Left ventricle myocardium superior (tissue), 1 donor: ENCODE measurements at places on chromosomes 4 and X.

GRCh38 chr4:47667552-47667951 is 170.3 kb downstream of the CORIN start:
- no peak for DNase-seq

GRCh38 chr4:150323406-150324325 is 245.4 kb downstream of the DCLK2 start:
- no peak for DNase-seq

DNA sequence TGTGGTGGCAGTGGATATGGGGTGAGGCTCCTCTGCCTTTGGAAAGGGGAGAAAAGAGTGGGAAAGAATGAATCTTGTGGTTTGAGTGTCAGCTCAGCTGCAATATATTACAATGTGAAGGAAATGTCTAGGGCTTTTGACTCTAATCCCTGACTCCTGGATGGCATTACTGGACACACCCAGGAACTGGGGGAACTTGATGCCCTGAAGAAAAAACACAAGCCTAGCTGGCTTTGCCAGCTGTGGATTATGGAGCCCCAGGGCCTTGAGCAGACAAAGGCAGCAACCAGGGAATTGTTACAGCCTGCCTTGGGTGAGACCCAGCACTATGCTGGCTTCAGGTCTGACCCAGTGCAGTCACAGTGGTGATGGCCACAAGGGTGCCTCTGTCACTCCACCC is 57.1 kb upstream of the CYSLTR1 start:
- no peak for DNase-seq

DNA sequence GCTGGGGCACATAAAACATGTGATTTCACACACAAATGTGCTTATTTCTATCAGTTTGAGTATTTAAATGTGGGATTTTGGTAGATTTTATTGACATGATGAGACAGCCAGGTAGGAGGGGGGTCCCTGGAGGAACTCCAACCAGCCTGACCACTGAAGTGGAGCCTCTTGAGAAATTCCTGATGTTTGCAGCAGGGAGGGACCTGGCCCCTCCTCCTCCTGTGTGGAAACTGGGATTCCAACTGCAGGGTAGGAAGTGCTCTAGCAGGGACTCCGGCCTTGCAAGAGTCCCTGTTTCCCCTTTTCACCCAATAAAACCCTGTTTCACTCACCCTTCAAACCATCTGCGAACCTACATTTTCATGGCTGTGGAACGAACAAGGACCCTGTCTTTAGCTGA is 2224.0 kb upstream of the AGA start:
- no peak for DNase-seq

DNA sequence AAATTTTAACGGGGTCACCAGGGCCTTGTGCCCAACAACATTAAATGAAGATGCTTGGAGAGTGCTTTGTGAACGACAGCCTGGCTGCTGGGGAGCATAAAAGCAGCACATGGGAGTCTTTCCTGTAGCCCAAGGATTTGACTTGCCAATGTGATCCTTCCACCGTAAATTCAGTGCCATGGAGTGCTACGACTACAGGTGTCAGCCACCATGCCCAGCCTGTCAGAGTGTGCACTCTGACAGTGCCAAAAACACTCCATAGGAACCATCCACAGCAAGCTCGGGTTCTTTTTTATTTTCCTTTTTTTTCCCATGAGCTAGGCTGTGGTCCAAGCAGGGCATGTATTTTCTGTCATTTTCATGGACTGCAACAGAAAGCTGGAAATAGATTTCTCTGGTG is 156.9 kb downstream of the NLGN4X start:
- no peak for DNase-seq

GRCh38 chr4:186392017-186392416 is 126.0 kb downstream of the F11 start:
- no peak for DNase-seq

- DNase-seq, result no peak
Observed at GRCh38 chrX:103099691-103100090, 6.7 kb upstream of the NXF3 start.

DNA sequence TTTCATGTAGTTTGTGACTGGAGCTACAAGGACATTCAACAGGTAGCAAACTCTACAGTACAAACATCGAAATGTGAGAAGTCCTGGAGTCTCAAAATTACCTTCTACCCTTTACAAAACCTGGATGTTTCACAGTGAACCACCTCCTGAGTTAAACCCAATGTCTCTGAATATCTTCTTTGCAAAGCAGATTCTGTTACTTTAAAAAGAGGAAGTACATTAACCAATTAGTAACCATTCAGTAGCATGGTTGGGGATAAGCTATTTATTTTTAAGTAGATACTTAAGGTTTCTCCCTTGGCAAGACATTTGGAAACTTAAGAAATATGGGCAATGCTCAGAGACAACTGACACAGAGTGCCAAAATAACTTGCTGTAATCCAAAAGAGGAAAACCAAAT is 371.9 kb upstream of the NWD2 start:
- DNase-seq, result no peak

DNA sequence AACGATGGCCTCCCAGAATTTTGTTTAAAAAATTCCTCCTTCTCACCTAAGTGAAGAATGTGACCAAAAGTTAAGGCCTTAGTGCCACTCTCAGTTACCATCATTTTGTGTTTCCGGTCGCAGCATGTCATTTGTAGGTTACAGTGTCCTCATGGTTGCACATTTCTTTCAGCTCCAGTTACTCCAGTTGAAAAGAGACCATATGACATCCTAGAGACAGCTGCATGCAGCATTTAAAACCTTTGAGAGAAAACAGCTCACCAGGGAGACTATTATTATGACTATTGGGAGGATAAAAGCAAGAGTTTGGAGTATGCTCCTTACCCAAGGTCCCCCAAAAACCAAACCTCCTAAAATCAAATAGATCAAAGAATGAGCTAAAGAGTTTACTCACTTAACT is 45.8 kb downstream of the MGARP start:
- DNase-seq, result no peak

DNA sequence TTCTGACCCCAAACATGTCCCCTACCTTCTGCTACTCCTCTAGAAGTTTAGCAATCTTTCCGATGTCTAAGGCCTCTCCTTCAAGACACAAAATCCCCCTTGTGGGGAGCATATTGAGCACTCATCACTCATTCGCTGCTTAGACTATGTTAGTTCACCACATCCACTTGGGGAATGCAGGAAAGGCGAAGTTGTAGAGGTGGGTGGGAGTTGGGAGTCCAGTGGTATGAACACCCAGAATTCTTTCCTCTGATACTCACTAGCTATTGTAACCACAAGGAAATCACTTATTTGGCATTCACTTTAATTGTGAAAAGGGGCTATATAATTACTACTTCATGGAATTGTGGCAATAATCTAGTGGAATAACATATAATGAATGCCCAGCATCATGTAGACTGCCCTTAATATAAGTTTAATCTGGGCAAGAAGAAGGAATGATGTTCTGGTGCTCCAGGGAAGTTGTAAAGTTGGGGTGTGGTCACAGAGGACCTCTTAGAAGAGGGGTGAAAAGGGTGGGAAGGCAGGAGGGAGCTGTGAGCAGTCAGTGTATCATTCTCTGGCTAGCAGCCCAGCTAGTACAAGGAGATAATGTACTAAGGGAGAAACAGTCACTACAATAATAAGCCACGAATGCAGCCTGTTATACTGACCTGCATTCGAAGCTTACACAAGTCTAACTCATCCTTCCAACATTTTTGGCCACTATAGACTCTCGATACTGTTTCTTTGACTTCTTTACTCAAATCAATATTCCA is 468.2 kb upstream of the DIPK2B start:
- DNase-seq, result no peak
